Stimulated activated CD8-positive, alpha-beta memory T cell treated with anti-CD3 and anti-CD28 coated beads, Interleukin-2, amount 100 ng/mL, for 1 hour (primary cell): ENCODE measurements at places on chromosomes 2 and 18.

DNA sequence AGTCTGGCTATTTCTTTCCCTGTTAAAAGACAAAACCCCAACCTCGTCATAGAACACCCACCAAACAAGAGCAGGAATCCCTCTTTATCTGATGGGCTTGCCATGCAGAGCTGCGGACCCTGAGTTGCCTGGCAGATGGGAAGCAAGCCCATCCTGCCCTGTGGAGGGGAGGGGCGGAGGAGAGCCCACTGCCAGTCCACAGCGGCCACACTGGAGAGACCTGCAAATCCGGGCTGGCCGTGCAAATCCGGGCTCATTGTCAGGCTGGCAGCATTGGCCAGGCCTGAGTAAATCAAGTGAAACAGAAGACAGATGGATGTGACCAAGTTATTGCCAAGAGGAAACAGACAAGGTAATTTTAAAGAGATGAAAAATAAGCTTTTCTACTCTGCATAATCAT, 22.0 kb downstream of the MYL12B start:
- no peak for DNase-seq

GRCh38 chr18:11279461-11279860, 130.1 kb upstream of the PIEZO2 start:
- no peak for DNase-seq

DNA sequence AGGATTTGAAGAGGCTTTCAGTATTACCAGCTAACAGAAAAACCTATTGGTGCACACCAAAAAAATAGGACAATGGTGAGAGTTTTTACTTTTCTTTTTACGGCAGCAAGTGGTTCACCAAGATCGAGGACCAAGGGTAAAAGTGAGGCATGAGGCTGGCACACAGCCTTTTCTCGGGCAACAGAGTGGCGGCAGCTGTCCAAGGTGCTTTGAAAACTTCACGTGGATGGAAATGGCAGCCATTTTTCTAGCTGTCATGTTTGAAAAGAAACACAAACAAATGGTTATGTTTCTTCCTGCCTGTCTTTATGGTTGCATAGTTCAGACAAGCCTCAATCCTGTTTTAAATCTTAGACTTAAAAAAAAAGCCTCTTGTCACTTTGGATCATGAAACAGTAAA, 812.5 kb upstream of the CHAC2 start:
- DNase-seq, result no peak

DNA sequence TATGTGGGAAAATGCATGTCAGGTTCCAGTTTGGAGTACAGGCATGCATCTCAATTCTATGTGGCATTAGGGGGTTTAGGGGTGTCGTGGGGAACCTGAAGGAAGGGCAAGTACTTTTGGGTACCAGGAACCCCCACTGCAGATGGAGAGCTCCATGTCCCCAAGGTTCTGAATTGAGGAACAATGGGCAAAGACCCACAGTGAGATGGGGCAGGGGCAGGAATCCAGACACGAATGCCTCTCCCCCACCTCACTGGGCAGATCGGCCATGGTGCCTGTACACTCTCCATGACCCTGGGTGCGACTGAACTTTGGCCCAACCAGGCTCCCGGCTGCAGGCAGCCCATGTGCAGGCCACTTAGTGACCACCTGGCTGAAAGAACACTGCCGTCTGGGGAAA, 209.3 kb downstream of the HAUS1 start:
- no peak for DNase-seq
